ENCODE measurements at places on chromosomes 6 and 20.
A peak's percentile ranks its signal among the peaks of the same experiment; 100 is the strongest.

- no peak for DNase-seq
Observed at GRCh38 chr6:27837625-27838057, 74.6 kb downstream of the OR2B2 start.

- DNase-seq = no peak
Observed at GRCh38 chr20:36098364-36098763, 56.2 kb upstream of the EPB41L1 start.

GRCh38 chr6:17927705-17928104, 59.7 kb downstream of the KIF13A start:
- DNase-seq = no peak

DNA sequence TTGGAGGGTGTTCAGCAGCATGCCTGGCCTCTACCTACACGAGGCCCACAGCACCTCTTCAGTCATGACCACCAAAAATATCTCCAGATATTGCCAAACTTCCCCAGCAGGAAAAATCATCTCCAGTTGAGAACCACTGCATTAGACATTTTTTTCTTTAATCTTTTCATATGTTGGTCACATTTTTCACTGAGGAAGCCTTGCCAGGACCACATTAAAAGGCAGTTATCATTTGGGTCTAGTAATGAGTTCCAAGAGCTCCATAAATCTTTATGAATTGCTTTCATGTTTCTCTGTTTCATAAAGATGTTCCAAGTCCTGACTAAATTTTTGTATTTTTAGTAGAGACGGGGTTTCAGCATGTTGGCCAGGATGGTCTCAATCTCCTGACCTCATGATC, 28.8 kb downstream of the MTRES1 start:
- no peak for DNase-seq

DNA sequence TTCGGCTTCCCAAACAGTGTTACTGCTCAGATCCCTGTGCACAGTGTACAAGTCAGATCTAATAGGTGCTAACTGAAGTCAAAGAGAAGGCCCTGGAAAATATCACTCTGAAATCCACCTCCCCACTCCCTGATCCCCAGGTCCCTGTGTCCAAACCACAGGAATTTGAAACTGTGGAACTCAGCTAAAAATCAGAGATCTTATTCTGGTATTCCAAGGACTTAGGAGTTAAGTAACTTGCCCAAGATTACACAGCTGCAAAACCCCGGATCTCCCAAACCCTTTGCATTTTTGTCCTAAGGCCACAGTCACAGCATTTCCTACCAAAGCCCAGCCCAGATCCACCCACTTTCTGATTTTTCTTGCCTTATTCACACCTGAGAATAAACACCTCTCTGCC, 32.3 kb upstream of the SLC23A2 start:
- no peak for DNase-seq

- no peak for DNase-seq
Observed at GRCh38 chr6:13733178-13733887, 21.7 kb upstream of the RANBP9 start.

DNA sequence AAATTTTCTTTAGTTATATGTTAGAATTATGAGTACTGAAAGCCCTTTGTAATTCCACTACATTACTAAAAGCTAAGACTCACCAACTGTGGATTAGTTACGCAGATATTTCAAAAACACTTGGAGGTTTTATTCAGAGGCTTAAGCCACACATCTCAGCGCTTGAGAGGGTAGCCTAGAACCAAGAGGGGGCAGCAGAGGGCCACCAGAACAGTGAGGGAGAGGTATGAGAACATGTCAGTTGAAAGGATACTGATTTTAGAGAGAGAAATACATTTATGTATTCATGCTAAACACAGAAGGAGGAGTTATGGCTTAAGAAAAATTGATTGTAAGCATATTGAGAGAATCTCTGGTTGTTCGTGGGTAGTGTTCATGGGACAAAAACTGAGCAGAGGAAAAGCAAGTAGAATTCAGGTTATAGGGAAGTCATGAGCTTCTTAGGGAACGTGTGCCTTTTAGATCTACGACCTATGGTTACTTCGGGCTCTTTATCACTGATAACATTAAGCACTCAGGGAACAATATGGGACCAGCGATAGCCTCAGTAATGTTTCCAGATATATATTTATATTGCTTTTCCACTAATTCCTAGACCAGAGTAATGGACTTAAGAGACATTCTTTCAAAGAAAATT, 20.4 kb upstream of the SERINC1 start:
- peak; percentile 37 for DNase-seq

DNA sequence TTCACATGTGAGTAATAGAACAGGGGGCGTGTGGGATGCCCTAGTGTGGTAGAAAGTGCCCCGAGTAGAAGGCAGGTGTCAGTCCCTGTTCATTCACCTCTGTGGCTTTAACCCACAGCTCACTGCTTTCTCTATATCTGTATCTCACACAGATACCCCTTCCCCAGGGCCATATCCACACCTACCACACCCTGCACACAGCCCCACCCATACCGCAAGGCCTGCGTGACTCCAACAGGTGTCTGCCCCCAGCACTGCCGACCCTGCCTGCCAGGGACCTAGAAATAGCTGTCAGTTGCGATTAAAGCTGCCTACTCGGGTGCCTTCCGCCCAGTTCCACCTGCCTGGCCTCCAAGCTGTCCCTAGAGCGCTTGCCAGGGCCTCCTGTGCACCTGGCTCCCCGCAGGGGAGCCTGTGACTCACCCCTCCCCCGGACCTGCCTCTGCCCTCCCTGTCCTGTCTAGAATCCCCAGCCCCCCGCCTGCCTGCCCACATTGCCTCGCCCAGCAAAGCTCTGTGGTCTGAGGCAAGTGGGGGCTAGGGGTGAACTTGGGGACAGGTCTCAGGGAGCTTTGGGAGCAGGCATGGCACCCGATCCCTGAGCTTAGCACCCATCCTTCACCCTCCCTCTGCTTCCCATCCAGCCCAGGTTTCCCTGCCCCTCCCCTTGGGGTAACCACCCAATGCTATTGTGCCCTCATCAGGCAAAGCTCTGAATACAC, 38.3 kb upstream of the ID1 start:
- DNase-seq = no peak
